ENCODE measurements at places on chromosomes 5 and 9. TPM values are rescaled to one million over a fixed set of nuclear protein-coding genes. Genes with fewer than 3 reads are reported as not detected.

Gene SNCB
- not detected for total RNA-seq

Gene CCNI2
- total RNA-seq: not detected

Gene F12
- total RNA-seq: 1.7 TPM

Gene WWC1
- total RNA-seq: 6.1 TPM

Gene INSL6
- not detected for total RNA-seq

Gene FOXI1
- total RNA-seq: not detected

Gene ECM2
- 1.0 TPM for total RNA-seq

Gene UNC13B
- 18.5 TPM for total RNA-seq

Gene UBAP2
- 15.2 TPM for total RNA-seq

Gene ADAMTS16
- total RNA-seq: 2.4 TPM

Gene EFNA5
- 2.5 TPM for total RNA-seq

Gene DMGDH
- not detected for total RNA-seq

Gene STC2
- total RNA-seq: 311 TPM

Gene LHX6
- 0.05 TPM for total RNA-seq

Gene ENC1
- total RNA-seq: 38.8 TPM

Gene ENTPD2
- total RNA-seq: not detected

Gene HTR1A
- total RNA-seq: not detected

Gene DENND4C
- 36.7 TPM for total RNA-seq

DNA sequence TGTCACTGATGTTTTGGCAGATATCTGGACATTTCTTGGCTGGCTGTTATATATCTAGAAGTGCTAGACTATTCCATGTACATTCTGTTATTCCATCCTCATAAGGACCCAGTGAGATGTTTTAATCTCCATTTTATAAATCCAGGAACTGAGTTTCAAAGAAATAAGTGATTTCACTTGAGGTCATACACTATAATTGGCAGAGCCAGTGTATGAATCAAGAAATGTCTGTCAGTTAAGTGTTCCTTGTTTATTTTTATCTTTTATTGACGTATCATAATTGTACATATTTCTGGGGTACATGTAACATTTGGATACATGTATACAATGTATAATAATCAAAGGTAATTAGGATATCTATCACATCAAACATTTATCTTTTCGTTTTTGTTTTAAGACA is 338.3 kb upstream of the KLF4 start:
- DNase-seq: no peak

DNA sequence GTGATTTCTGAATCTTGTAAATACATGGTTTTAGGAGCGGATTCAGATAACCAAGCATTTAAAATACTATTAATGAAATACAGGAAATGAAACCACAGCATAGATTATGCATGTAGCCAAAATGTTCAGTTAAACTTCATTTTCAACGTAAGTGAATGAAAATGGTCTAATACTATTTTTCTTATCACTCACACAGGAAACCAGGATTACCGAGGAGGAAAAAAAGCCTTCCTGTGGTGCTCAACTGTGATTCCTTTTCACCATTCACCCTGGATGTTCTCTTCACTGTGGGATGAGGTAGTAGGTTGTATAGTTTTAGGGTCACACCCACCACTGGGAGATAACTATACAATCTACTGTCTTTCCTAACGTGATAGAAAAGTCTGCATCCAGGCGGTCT is 83.4 kb upstream of the ZNF169 start:
- no peak for DNase-seq

DNA sequence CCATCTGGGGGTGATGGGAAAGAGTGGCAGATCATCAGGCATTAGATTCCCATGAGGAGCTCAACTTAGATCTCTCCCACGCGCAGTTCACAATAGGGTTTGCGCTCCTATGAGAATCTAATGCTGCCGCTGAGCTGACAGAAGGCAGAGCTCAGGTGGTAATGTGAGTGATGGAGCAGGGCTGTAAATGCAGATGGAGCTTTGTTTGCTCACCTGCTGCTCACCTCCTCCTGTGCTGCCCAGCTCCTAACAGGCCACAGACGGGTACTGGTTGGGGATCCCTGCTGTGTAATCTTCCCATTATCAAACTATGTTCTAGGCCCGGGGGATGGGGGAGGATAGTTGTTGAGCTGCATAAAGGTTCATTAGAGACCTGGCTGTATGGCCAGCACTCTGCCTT is 58.4 kb downstream of the UGCG start:
- DNase-seq: no peak

DNA sequence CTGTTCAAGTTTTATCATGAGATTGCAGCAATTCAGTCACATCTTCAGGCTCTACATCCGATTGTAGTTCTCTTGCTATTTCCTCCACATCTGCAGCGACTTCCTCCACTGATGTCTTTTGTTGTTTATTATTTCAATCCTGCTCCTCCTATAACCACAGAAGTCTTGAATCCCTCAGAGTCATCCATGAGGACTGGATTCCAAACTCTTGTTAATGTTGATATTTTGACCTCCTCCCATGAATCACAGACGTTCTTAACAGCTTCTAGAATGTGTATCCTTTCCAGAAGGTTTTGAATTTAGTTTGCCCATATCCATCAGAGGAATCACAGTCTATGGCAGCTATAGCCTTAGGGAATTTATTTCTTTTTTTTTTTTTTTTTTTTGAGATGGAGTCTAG is 3.6 kb downstream of the FBXO38 start:
- DNase-seq: peak; percentile 67

GRCh38 chr5:676699-677076 is 16.5 kb downstream of the TPPP start:
- no peak for DNase-seq

- DNase-seq: no peak
Observed at GRCh38 chr9:81141961-81142360, 547.4 kb downstream of the TLE1 start.

DNA sequence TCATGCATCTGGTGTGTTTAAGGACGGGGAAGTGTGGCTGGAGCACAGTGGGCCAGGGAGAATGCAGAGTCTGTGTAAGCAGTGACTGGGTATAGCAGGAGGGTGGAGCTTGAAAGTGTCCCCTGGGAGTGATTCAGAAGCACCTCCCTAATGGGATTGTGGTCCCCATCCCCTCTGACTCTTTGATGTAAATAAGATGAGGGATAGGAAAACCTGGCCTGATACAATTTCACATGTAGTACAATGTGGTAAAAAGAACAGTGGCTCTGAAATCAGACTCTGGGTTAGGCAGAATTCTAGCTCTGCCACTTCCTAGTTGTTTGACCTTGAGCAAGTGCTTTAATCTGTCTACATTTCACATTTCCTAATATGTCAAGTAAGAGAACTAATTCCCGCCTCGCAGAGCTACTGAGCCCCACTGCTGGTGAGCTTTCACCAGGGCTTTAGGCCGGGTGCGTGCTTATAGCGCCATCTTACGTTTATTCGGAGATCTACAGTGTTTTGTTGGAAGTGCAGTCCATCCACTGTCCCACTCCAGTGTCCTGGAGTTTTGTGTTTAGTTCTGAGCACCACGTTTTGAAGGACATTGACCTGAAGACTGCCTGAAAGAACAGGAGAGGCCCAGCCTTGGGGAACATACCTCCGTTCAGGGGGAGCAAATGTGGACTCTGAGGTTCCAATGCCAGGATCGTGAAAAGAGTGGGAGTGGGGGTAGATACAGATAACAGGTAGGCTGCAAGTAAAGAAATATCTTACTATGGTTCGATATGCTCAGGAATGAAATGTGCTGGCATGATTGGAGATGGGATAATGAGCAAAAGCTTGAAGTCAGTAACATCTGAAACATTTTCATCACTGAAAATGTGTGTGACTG is 51.2 kb upstream of the TESK1 start:
- peak; percentile 82 for DNase-seq

GRCh38 chr9:87513161-87513560 is 15.5 kb downstream of the DAPK1 start:
- DNase-seq: no peak

DNA sequence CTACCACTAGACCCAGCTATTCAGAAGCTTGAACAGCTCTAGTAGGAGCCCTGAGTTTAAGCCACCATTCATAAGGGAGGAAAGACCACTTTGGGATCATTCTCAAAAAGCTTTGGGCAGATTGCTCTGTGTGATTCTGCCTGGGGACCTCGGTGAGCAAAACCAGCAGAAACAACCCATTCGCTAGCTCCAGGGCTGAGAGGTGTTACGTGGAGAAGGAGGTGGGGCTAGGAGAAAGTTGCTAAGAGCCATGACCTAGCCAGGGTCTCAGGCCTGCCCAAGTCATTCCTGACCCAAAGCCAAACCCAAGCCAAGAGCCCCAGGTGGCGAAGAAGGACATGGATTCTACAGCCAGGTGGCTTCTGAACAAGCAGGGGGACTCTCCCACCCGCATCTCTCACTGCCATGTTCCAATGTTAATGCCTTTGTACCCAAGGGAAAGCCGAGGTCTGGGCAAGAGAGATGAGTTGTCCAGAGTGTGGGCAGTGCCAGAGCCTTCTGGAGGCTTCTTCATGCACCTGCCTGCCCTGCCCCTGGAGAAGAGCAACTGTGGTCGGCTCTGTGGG is 4.0 kb upstream of the BARHL1 start:
- no peak for DNase-seq

GRCh38 chr9:14391620-14392019 is 77.7 kb upstream of the NFIB start:
- no peak for DNase-seq

DNA sequence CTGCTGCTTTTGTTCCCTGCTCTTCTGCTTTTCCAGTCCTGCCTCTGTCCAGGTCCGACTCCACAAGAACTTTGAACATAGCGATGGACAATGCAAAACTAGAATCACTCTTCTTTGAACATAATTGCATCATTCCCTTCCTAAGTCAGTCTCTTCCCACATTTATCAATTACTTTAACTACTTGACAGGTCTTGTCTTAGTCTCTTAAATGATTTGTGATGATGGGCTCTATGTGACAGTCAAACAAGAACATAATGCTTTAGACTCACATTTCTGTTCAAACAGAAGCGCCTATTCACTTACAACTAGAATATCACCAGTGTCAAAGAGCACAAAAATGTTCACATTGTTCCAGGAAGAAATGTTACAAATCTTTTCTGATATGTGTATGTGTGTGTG is 278.1 kb downstream of the SH3GL2 start:
- DNase-seq: no peak

DNA sequence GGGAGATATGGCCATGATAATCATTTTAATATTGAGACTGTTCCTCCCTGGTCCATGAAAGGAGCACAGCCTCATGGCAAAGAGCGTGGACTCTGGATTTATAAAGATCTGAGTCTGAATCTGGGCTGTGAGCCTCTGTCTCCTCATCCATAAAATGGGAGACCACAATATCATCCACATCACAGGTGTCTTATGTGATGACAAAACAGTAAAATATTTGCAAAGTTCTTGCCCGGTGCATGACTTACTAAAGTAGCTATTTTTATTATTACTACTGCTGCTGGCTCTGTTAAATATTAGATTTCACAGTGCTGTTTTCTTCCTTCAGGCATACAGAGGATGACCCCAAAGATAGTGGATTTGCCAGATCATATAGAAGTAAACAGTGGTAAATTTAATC is 74.1 kb downstream of the TEK start:
- no peak for DNase-seq

- peak; percentile 61 for DNase-seq
Observed at GRCh38 chr9:34985311-34985899, 4.1 kb upstream of the DNAJB5 start.

DNA sequence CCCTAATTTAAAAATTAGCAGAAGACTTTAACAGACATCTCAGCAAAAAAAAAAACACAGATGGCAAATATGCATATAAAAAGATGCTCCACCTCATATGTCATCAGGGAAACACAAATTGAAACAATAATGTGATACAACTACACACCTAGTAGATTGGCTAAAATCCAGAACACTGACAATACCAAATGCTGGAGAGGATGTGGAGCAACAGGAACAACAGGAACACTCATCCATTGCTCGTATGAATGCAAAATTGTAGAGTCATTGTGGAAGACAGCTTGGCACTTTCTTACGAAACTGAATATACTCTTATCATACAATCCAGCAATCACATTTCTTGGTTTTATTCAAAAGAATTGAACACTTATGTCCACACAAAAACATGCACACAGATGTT is 22.1 kb downstream of the MCIDAS start:
- no peak for DNase-seq

DNA sequence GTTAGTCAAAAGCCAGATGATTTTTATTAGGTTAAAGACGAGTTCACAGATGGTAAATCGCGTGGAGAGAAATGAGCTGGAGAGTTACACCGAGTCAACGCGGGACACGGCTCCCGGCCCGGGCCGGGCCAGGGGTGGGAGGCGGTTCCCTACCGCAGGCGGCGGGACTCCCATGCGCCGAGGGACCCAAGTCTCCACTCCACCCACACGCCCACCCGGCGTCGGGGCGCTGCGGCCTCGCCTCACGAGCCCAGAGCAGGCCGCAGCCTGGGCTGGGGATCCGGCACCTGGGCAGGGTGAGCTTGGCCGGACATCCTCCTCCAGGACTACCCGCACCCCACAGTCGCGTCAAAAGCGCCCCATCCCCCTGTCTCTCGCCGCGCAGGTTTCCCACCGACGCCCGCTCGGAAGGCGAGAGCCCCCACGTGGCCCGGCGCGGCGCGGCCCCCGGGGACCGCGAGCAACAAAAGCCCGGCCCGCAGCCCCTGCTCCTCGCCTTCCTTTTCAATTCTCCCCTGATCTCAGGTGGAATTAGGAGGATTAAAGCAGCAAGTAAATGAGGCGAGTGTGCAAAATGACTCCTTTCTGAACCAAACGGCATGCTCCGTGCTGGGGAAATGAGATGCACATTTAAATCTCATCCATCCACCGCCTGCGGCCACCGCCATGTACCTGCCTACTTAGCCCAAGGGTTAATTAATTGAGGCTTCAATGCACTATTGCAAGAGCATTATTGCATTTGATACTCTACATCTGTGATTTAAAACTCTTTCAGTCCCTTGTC is 196.5 kb upstream of the TBCA start:
- DNase-seq: no peak

- DNase-seq: no peak
Observed at GRCh38 chr5:79508354-79508753, 5.6 kb downstream of the HOMER1 start.

- peak; percentile 14 for DNase-seq
Observed at GRCh38 chr9:69264526-69264925, 60.5 kb upstream of the ENTREP1 start.

DNA sequence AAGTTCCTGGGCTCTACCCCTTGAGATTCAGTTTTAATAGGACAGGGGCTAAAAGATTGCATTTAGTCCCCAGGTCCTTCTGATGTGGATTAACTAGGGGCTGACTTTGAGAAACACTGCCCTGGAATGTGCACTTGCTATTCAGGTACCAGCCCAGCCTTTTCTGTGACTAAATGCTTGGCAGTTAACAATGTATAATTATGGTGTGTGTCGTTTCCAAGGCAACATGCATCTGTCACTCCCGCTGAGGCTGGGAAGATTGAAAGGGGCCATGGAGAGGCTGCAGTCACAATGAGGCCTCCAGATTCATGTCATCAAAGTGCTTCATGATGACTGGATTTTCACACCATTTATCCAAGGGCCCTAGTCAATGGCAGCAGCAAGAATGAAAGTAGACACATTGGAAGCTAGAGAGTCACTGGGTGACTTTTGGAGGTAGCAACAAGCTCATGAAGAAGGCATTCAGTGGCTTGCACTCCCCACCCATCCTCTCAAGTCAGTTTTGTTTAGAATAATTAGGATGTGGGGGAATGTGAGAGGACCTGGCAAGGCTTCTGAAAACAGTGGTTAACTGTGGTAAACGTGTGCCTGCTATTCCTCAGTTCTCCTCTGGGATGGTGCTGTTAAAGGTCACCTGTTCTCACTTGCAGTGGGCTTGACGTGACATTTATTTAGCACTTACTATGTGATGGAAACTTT is 28.3 kb downstream of the RAI14 start:
- DNase-seq: peak; percentile 98

GRCh38 chr5:156879665-156880285 is 29.7 kb downstream of the PPP1R2B start:
- DNase-seq: peak; percentile 3
